ENCODE measurements at places on chromosomes 11 and 22.

DNA sequence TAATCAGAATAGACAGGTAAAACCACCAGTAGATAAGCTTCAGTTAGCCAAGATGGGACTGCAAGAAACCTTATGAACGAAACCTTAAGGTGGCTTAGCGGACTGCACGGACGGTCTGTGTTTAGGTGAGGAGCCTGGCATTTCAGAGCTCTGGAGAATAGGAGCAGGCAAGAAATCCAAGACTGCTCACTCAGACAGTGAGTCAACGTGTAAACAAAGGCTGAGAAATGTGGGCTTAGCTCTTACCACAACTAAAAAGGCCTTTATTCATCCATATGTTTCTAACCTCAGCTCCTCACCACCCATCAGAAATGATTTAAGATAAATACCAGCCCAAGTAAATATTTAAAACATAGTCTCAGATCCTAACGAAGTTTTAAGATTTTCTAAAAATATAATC is 657.7 kb downstream of the OPCML start:
- DNase-seq = peak; percentile 71

- DNase-seq = peak; percentile 29
Observed at GRCh38 chr11:19242179-19242932, 1.6 kb upstream of the E2F8 start.

DNA sequence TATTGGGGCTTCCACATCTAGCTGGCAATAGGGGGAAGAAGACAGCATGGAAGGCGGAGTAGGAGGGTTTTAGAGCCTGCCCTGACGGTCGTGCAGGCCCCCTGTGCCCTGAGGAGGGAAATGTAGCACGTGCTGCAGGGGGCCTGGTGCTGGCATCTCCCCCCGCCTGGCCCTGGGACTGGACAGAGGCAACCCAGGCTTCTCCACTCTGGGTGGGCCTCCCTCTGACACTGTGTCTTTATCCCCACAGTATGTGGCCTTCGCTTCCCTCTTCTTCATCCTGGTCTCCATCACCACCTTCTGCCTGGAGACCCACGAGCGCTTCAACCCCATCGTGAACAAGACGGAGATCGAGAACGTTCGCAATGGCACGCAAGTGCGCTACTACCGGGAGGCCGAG is 36.8 kb downstream of the KCNC1 start:
- DNase-seq = no peak

GRCh38 chr11:1852877-1853276 is at the start of gene LSP1:
TSS of gene LSP1 (plus strand) at chr11:1853084. CDS start at chr11:1853145, 61 bp downstream.
- no peak for DNase-seq

GRCh38 chr11:108599978-108600377 is 6.4 kb upstream of the EXPH5 start:
- DNase-seq = no peak

GRCh38 chr11:2542406-2542805 is 97.6 kb downstream of the KCNQ1 start:
- no peak for DNase-seq

DNA sequence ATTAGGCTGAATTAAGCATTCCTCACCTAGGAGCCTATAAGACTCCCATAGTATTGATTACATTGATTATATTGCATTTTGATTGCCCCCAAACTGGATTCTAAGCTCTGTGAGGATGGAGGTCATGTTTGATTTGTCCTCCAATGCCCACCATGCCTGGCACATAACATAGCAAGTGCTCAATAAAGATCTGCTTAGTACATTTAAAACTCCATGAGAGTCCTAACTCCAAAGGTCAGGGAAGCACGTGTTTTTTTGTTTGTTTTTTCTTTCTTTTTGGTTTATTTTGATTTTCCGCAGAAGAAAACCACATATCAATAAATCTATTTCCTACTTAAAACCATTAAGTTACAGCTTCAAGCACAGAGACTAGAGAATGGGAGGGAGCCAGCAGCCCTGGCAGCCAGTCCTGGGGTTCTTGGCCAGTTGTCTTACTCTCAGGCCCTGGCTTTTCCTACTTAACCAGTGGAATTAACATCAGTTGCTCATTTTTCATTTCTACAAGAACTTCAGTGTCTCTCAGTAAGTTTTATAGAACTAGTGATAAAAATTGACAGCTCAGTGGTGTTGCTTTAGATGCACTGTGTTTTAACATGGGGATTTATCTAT is 429.9 kb upstream of the CCDC90B start:
- no peak for DNase-seq

- no peak for DNase-seq
Observed at GRCh38 chr11:45031912-45032519, 81.3 kb upstream of the TP53I11 start.

- DNase-seq = peak; percentile 52
Observed at GRCh38 chr11:133928628-133929059, 28.1 kb downstream of the IGSF9B start.

- DNase-seq = no peak
Observed at GRCh38 chr11:7376386-7376785, 108.9 kb upstream of the OLFML1 start.

DNA sequence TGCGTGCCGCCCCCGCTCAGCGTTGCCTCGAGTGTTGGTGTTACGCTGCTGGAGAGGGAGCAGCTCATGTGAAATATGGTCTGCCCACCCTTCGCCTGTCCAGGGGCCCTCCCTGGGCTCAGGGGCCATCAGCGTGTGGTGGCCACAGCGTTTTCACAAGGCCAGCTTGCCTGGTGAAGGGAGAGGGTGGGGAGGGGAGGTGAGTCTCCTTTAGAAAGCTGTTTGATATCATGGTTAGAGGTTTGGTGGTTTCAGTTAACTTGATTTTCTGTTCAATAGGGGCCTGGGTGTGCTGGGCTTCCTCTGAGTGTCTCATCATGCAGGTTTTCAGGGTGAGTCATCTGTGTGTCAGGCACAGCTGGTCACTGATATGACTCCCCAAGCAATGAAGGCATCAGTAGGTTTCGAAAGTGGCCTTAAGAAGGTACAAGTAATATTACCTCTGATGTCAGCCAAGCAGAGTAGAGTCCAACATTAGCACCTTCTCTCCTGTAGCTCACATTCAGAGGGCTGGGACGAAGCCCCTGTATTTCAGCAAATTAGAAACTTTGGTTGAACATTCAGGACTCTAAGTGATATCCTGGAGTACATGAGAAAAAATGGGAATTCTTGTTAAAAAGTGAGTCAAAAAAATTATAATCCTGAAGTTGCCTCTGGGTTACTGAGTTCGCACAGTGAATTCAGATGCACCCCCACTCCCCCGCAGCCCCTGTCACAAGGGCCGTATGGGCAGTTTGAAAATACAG is 172.5 kb downstream of the TBC1D22A start:
- DNase-seq = peak; percentile 88

GRCh38 chr22:24164243-24164642 is 17.0 kb upstream of the SUSD2 start:
- DNase-seq = no peak

DNA sequence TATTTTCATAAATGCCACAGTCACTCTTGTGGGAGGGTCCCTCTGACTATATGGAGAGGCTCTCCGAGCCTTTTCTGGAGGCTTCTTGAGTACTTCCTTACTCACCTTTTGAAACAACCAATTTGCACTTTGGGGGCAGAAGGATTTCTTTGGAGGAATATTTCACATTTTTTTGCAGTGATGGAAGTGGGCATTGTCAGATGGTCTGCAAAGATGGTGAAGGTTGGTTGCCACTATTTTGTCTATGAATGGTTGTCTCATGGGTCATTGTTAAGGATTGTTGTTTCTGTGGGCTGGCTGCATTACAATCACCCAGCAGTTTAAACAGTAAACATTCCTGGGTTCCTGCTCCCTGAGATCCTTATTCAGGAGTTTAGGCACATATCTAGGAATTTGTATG is 388.2 kb downstream of the TMEM135 start:
- DNase-seq = peak; percentile 71

DNA sequence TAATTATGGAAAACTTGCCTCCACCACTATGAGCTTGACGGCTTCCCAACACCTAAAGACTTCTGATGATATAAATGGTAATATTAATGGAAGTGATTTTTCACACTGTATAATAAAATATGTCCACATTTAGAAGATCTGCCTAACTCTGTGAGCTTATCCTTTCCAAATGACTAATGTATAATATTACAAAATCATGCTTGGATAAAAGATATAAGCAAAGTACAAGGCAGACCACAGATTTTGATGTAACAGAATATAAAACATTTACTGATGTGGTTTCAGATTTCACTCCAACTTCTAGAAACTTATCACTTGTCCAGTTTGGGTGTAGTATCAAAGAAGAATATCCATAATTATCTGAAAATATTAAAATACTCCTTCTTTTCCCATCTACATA is 36.9 kb downstream of the GALNT18 start:
- DNase-seq = no peak

DNA sequence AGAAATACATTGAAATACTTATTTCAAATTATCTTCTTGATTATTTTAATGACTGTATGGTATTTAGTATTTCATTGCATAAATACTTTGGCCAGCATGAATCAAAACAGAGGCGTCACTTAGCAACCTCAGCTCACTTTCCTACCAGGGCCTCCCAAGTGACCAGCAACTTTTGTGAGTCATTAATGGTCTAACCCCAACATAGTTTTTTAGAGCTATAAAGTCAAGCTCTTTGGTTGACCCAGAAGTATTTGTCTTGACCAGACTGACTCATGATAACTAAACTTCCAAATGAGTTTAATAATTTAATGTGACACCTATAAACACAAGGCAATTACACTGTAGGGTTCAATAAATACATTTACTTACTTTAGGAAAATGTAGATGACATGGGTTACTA is 27.9 kb upstream of the RBMXL2 start:
- peak; percentile 32 for DNase-seq

DNA sequence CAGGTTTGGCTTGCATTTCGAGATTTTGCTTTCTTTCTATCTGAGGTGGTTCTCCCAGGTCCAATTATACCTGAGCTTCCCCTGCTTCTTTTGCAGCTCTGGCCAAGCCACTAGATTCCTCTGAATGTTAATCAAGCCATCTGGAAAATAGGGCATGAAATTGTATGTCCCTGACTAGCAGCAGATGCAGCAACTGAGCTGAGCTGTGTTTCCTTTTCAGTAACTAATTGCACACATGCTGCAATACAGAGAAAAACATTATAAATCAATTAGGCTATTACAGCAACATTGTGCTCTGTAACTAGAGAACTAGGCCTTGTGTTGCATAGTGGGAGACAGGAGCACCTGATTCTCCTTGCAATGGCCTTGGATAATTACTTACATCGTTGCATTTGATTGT is 408.3 kb downstream of the ETS1 start:
- DNase-seq = peak; percentile 20

GRCh38 chr22:40472051-40472450 is 101.7 kb downstream of the SGSM3 start:
- DNase-seq = no peak

DNA sequence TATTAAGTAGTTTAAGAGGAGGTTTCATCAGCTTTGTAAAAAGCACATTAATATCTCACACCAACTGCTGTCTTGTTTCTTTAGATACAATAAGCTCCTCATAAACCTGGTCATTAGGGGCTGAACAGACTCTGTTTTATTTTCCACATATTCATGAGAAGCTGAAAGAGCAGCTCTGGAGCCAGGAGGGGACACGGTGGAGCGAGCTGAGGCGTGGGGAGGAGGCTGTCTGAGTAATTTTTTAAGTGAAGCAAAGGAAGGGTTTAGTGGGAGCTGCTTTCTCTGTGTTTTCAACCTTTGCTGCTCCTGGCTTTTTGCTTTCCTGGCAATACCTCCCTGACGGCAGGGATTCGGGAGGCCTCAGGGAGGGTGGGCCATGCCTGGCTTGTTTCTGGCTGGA is 67.0 kb upstream of the EIF3D start:
- no peak for DNase-seq

DNA sequence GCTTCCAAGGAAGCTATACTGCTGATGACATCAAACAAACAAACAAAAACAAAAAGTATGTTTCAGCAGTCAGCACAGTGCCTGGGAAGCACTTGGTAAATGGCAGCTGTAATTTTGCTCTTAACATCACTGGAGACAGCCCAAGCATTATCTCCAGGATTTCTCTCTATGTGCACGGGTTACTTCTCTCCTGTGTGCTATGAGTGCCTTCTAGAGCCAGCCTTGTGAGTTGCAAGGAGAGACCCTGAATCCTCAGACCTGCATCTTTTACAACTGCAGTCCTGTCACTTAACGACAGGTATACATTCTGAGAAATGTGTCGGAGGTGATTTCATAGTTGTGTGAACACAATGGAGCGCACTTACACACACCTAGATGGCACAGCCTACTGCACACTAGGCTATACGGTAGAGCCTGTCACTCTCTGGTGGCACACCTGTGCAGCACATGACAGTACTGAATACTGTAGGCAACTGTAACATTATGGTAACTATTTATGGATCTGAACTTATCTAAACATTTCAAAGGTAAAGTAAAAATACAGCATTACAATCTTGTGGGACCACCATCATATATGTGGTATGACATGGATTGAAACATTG is 662.5 kb upstream of the B3GAT1 start:
- DNase-seq = no peak

DNA sequence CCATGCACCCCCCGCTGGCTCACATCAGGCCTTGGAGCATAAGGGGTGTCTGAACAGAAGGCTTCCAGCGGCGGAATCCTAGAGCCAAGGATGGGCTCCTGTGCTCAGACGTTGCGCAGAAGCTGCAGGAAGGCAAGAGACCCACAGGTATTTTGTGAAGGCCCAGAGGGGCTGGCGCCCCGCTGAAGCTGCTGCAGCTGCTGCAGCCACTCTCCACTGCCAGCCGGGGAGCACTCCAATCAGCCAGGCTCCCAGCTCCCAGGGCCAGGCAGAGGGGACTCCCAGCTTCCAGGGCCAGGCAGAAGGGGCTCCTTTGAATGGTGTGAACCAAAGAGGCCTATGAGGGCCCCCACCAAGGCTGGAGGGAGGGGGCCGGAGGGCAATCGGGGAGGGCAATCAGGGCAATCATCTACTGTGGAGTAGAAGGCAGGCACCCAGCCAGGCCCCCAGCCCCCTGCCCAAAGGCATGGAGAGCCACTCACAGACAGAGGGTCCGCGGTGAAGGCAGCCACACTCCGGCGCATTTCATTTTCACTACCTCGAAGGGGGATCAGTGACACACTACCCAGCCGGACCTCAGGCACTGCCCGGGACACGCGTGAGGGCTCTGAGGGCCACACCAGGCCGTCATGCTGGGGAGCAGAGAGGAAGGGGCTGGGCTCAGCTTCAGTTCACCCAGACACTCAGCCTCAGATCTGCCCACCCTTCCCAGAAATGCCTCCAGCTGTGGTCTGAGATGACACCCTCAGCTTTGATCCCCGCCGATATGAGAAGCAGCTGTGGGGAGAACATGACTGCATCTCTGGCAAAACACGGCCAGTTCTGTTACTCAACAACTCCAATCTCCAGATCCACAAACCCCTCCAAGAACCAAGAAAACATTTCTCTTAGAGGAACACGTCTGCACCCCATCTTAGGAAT is 11.6 kb upstream of the PDE2A start:
- peak; percentile 80 for DNase-seq

Data from AG08395 (cell line).